Activated CD8-positive, alpha-beta T cell treated with anti-CD3 and anti-CD28 coated beads for 36 hours (primary cell): ENCODE measurements at places on chromosomes 5 and 9. TPM values are rescaled to one million over a fixed set of nuclear protein-coding genes. Genes with fewer than 3 reads are reported as not detected.

GRCh38 chr5:25459082-25459481 lies 814.3 kb upstream of the CDH10 start:
- no peak for DNase-seq

DNA sequence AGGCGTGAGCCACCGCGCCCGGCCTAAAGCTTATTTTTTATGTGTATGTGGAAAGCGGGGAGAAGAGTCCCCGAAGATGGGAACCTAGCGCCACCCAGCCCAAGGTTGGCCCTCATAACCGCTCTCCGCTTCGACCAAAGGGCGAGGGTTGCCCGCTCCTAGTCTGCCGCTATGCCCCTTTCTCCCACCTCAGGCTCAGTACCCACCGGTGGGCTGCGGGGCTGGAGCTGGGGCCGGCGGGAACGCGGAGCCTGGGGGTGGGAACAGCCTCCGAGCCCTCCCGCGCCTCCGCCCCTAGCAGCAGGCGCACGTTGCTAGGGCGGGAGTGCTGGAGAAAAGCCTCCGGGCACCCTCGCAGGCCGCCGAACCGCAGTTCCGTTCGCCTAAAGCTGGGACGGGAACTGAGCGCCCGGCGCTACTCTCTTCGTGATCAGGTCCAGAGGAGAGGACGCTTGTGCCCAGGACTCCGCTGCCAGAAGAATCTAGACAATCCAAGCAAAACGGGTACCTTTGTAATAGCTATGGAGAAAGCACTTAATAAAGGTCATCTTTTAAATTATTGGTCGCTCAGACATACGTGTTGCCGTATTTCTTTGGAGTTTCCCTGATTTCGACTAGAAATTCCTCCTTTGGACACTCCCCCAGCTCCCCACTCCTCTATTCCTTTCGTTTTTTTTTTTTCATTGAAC lies at the start of gene WDR31:
Gene WDR31 (minus strand): TSS at position 265 of the 689 bp plus-strand sequence. CDS start 8,253 bp downstream, outside the sequence.
- DNase-seq, result peak; percentile 81

DNA sequence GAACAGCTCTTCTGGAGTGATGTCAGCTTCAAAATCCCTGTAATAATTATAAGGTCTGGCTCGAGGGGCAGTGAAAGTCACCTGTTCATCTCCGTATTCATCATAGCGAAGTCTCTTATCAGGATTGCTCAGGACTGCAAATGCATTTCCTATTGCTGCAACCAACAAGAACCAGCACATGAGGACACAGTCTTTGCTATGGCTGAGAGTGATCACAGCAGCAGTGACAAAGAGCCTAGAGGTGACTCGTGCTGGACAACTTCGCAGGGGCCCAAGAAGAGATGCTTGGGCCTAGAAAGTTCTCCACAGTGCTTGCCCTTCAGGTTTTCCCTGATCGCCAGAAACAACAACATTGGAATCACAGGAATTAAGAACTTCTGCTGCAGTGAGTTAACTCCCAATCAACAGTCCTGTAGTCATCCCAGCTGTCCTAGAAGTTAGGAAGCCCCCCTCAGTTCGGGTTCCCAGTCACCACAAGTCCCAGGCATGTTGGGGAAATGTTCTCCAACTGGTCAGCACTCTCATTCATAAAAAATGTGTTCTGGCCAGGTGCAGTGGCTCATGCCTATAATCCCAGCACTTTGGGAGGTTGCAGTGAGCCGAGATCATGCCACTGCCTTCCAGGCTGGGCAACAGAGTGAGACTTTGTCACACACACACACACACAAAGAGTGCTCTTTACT lies 13.0 kb downstream of the DNAJC18 start:
- DNase-seq, result no peak

- no peak for DNase-seq
Observed at GRCh38 chr5:56986626-56986947, 34.7 kb upstream of the MIER3 start.

DNA sequence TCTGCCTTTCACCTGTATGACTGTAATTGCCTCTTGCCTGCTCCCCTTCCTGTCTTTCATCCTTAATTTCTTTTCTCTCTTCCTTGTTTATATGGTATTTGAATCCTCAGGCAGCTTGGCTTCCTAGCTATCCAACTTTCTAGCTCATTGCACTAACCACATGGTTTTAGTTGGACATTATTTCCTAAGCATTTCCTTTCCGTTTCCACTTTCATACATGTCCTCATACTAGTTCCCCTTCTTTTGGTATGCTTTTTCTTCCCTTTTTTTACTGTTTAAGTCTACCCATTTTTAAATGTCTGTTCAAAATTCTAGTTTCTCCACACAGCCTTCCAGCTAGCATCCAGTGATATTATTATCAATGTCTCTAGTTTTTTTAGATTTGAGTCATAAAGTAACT lies 6.6 kb downstream of the CWC27 start:
- DNase-seq, result no peak

- DNase-seq, result no peak
Observed at GRCh38 chr5:73816656-73817420, 190.8 kb downstream of the ARHGEF28 start.

DNA sequence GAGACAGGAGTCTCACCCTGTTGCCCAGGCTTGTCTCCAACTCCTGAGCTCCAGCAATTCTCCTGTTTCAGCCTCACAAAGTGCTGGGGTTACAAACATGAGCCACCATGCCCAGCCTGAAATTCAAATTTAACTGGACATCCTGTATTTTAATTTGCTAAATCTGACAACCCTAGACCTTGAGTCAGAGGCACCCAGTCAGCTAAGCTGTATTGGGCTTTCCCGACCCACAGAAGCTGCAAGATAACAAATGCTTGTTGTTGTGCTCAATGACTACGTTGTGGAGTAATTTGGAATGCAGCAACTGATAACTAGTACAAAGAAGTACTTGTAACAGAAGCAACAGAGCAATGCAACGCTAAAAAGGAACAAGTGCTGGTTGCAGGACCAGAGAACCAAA lies 533.1 kb downstream of the NTRK2 start:
- DNase-seq, result no peak

DNA sequence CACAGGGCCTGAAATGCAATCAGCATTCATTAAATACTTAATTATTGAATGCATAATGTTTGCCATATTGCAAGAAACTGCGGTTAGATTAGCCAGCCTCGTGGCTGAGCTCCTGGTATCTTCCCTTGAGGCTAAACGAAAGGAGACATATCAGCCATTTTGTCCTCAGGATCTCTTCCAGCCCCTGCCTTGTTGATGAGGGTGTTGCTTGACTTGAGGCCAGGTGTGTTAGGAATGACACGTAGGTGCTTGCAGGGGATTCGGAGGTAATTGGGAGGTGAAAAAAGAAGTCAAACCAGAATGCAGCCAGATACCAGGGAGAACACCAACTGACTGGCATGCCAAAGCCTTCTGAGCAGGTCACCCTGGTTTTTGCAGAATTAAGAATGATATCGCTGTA lies 12.5 kb downstream of the SH3RF2 start:
- DNase-seq, result no peak

GRCh38 chr9:36018891-36019720 lies 17.6 kb upstream of the RECK start:
- no peak for DNase-seq

The TIMD4 gene
- 0.83 TPM for total RNA-seq

The BAG1 gene
- 61.6 TPM for total RNA-seq

The CTXN3 gene
- total RNA-seq, result not detected

The PCDHGC3 gene
- not detected for total RNA-seq

The CARTPT gene
- total RNA-seq, result not detected
